DMS79 treated with DMSO at 0.1 percent for 48 hours (cell line): ENCODE measurements at places on chromosomes 7 and 10.

GRCh38 chr7:155181768-155182167 lies 111.6 kb downstream of the HTR5A start:
- no peak for DNase-seq

DNA sequence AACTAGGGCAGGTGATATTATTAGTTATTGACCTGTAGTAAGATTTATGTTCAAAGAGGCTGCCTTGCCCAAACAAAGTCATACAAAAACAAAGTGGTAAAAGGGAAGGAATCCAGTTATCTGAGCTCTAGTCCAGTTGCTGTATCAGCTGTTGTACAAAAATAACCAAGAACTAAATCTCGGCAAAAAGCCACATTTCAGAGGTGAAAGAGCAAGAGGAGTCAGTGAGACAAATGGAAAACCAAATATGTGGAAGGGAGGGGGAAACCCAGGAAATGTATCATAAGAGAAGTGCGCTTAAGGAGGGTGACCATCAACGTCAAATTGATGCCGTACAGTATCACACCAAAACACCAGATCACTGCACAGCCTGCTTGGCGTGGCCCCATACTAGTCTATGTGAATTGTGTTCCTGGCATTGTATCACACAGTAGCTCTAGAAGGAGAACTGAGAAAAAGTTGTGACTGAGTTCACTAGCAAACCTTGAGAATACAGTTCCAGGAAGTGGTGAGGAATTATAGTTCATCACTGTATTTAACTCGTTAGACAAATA lies 6.4 kb downstream of the AGBL3 start:
- no peak for DNase-seq

- no peak for DNase-seq
Measured at GRCh38 chr7:68434857-68435256, 1163.4 kb upstream of the AUTS2 start.

DNA sequence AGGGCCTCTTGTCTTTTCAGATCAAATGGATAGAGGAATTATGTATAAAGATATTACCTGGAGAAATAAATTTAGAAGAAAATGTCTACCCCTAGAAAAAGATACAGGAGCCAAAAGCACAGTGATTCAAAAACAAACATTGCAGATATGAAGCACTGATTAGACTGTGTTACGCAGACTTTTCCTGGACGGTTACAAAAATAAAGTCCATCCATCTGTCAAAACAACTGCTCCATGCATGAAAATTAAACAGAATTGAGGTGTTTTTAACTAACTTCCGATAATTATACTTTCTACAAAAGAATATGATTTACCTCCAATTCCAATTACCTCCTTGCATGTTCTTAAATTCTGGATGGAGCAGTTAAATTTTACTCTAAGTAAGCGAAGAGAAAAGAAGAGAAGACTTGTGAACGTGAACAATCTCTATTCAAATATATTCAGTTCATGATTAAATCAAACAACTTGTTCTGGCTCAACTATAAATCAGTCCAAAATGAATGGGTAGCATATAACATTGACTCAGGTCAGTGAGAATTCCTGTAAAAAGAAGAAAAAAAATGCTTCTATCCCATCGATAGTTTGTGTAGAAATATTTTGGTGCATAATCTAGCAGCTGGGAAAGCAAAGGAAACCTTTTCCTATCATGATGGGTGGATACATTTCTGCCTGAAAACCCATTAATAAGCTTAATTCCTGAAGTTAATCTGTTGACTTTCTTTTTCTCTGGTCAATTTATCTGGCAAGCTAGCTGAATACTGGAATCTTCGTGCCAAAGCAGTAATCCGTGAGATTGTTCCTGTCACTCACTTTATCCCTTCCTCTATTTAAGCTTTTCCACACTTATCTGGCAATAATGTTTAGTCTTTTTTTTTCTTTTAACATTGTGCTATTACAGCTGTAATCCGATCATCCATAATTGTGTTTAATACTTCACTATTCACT lies 80.4 kb downstream of the SEMA3A start:
- DNase-seq: no peak

DNA sequence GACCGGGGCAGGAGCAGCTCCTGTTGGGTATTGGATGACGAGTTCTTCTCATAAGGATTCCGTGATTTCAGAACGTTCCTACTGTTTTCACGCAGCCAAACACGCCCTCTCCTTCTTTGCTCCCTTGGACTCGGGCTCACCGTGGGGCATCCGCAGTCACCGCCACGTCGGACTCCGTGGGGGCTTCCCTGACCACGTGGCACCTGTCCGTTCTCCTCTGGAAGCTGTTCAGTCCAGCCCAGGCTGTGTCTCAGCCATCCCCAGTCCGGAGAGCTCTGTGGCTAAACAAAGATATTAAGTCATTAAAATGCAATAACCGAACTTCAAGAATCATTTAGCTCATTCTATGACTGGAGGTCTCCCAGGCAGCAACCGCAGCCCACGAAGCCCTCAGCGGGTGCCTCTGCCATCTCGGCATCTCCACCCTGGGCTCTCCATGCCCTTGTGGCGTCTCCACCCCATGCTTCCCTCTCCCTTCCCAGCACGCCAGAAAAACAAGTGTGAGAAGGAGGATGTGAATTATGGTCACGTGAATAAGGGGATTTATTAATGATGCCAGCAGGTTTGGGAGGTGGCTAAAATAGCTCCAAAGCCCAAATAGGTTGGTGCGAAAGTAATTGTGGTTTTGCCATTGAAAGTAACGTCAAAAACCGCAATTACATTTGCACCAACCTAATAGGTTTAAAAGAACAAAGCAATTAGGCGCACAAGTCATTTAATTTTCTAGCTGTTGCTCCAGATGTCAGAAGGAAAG lies 224.6 kb upstream of the PPP2R2D start:
- DNase-seq: peak; percentile 37

DNA sequence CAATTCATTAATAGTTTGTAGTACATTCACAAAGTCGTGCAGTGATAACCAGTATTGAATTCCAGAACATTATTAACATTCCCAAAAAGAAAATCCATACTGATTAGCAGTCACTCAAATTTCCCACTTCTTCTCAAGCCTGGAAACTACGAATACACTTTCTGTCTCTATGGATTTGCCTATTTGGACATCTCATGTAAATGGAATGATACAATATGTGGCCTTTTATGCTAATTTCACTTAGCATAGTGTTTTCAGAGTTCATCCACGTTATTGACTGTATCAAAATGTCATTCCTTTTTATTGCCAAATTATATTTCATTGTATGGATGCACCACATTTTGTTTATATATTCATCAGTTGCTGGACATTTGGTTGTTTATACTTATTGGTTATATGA lies 78.8 kb downstream of the STK31 start:
- no peak for DNase-seq

DNA sequence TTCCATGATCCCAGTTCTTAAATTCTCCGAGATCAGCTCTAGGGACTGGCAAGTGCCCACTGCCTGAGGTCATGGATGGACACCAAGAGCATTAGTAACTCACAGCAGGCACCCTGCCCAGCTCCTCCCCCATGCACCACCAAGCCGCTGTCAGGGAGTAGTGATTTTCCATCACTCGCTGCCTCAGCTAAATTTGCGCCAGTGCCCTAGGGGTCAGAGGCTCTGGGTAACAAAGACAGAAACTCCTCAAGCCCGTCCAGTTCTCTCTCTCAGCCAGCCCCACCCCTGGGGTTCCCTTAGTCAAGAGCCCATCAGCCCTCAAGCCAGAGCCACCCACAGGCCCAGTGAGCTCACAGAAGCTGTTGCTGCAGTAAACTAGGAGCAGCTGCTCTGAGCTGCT lies 30.0 kb downstream of the PAX2 start:
- DNase-seq: no peak

GRCh38 chr7:31456646-31457368 lies 57.1 kb upstream of the ITPRID1 start:
- DNase-seq: no peak

- no peak for DNase-seq
Measured at GRCh38 chr10:77574438-77574837, 63.2 kb downstream of the KCNMA1 start.

GRCh38 chr7:113705439-113705838 lies 213.4 kb downstream of the PPP1R3A start:
- no peak for DNase-seq

DNA sequence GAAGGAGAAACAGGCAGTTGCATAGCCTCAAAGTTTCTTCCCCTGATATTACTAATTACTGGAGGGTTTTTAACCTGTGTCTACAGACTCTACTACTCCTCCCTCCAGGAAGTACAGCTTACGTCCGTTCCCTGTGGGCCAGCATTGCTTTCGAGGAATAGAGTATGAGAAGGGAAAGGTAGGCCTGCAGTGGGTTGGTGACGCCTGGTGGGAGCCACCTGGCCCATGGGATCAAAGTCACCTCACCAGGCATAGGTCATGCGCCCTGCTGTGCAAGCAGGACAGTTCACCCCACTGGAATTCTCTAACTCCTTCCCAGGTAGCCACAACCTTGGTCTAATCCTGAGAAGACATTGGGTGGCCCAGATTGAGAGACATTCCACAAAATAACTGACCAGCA lies 29.8 kb downstream of the LMTK2 start:
- no peak for DNase-seq

DNA sequence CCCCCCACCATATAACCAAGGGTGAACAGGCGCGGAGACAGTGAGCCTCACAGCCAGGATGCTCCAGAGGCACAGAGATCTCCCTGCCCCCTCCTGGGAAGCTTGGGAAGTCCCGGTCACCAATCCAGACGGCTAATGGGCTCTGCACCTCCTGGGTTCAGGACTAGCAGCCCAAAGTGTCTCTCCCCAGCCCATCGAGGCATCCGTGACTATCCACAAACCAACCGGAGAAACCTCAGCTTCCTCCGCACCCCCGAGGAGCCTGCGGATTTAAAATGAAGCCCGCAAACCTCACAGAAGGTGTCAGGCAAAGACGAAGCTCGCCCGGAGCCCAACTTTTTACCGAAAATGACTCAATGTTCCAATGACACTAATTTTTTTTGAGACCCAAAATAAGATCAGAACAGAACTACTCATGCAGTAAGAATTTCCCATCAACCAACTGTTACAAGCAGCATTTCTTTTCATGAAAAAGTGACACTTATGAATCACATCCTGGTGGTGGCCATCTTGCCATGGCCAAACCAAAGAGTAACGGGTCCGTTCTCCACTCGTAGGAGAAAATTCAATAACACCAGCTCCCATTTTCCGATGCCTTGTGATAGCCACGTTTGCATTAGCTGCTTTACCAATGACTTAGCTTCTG lies 6.0 kb downstream of the PDGFA start:
- peak; percentile 49 for DNase-seq

DNA sequence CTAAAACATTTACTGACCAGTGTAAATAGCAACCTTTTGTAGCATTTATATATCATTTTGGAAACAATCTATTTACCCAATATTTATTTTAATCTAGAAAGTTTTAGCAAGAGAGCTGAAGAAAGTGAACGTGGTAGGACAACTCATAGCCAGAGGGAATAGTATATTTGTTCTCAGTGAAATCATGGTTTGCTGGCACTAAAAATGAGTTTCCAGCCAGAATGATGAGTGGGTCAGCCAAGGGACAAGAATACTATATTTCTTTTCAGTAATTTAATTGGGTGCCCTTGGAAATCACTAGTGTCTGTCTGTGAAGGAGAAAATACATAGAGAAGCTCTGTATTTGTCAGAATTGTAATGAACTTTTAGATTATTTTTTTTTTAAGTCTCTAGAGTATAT lies 74.9 kb downstream of the MINPP1 start:
- DNase-seq: no peak

DNA sequence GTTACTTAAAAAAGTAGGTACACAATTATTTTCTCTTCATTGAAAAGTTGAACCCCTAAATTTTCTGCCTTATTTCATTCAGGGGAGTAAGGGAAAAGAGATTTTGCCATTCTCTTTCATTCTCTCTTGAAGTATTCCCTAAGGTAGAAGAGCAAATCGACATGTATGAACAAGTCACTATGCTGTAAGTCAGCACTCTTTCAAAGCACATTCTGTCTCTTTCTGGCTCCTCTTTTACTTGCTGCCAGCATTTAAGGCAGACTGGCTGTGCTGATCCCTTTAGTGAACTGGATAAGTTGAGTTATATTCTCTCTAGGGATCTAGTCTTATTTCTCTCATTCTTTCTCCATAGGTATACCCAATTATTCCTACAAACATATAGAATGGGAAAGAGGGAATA lies 222.3 kb upstream of the ZWINT start:
- no peak for DNase-seq

DNA sequence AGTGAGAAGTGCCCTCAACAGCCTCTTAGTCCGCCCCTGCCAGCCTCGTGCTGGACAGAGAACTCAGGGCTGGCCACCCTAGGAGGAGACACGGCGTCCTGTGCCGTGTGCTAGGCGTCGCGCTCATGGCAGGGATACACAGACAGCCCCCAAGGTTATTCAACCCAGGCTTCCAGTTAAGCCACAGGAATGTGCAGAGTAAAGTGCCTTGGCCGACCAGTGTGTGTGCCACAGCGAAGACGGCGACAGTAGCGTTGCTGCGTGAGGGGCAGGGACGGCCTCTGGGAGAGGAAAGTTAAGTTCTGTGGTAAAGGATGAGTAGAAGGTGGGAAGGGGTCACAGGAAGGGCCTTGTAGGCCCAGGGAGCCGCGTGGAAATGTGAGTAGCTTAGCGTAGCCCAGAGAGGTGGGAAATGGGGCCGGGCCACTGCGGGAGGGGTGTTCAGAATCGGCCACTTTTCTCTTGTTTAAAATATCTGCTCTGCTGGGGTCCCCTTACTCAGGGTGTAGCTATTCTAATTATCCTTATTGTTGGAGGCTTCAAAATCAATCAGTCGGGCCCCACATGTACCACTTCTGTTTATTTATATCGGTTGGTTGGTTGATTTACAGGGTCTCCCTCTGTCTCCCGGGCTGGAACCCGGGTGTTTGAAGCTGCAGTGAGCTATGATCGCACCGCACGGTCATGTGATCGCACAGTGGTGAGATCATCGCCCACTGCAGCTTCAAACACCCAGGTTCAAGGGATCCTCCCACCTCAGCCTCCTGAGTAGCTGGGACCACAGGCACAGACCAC lies 24.5 kb downstream of the TMEM120A start:
- no peak for DNase-seq

DNA sequence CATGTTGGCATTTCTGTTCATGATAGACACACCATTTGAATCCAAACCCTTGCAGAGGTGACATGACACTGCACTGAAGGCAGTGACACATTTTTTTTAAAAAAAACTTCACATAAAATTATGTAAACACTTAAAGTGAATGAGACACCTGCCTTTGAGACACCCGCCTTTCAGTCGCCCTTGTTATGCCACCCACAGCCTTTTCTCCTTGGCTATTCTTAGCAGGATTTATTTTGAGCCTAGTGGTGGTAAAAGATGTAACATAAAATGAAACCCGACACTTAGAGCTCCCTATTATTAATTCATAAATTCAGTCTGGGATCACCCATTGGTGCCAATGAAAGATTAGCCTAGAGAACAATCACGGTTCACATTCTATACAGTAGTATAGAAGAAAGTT lies 161.3 kb downstream of the DYNC1I1 start:
- DNase-seq: peak; percentile 79

- no peak for DNase-seq
Measured at GRCh38 chr7:85567983-85568382, 381.1 kb upstream of the SEMA3D start.
